ENCODE measurements at places on chromosomes 1 and 21.

DNA sequence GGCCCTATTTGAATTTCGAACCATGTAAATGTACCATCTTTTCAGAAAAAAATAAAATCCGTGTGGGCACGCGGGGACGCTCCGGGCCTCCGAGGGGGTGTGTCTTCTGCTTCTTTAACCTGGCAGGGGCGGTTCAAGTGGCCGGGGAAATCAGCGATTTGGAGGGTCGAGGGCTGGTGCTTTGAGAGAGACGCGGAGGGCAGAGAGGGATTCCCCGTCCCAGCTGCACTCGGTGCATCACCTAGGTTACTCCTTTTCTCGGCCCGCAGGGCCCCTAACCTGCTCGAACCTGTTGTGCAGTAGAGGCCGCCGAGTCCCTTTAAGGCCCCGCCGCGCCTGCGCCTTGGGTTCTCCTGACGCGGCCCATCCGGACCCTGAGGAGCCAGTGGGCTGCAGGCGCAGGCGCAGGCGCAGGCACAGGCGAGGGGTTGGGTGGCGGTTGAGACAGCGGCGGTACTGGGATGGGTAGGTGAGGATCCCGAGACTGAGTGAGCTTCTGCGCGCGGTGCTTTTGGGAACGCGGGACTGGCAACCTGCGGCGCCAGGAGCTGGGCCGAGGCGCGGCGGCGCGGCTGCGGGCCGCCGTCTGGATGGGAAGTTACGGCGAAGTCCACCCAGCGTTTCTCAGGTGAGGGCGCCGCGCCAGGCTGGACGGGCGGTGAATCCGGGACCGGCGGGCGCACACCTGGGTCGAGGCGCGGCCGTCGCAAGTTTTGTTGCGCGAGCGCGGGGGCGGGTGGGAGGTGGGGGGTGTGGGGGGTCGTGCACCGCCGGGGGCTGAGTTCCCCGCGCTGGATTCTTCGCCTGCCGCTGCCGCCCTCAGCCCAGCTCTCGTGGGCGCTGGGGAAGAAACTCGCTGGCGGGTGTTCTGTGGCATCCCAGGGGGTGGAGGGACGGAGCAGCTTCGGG lies at the start of gene NBPF3:
Gene NBPF3, plus strand, starts transcription at position 417 of the 909 bp plus-strand sequence. CDS start 4,950 bp downstream, outside the sequence.
- peak; percentile 69 for DNase-seq

DNA sequence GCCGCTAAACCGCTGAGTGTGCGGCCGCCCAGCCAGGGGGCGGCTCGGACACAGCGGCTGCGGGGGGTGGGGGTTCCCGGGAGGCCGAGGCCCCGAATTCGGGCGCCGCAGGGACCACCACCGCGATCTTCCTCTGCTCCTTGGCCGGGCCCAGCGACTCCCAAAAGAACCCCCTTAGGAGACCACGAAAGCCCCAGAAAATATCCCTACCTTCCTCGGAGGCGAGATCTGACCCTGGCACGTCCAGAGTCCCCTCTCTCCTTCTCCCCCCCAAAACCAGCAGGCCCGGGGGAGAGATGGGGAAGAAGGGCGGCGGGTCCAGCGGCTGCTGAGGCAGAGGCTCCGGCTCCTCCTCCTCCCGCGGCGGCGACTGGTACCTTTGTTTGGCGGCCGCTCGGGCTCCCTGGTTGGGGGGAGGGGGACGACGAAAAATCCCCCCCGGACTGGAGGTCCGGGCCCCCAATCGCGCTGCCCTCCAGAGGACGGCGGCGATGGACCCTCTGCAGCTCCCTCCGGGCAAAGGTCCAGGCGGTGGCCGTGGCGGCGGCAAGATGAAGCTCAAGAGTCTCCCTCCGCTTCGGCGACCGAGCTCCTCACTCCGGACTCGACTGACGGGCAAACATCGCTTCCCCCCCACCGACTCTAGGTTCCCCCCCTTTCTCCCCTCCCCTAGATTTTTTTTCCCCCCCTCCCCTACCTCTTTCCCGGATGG lies at the start of gene ARID4B:
Gene ARID4B, minus strand, starts transcription at position 621 of the 712 bp plus-strand sequence. CDS start 1,260 bp downstream, outside the sequence.
- no peak for DNase-seq

DNA sequence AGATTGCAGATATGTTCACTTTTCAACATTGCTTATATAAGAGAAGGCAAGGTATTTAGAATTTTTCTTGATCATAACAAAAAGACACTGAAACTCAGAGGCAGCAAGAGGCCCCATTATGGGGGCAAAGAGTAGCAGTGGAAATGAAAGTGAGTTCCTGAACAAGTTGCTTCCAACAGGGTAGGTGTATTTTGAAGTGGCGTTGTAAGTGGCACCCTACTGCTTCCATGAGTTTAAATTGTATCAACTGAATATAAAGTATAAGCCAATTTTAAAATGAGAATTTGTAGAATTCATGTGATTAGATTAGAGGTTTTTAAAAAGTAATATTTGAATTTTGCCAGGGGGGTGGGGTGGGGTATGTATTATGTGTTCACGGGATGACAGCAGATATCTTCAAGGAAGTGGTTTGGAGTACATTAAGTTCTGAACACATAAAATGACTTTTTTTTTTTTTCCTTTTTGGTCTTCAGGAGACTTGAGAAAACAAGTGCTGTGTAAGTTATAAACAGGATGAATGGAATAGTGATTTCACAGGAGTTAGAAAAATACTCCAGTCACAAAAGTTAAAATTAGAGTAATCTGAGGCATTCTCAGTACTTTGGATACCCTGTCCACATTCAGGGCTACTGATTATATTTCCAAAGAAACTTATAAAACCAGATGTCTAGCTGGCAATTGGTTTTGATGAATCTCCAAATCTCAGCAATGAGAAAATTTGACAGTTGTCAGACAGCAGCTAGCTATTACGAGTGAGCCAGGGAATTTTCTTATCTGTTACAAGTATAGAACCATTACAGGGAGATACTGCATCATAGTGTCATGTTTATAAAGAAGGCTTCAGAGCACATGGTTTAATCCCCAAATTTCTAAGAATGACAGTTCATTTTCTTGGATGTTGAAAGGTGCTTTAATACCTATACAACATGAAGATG lies 182.0 kb downstream of the ST6GALNAC3 start:
- DNase-seq: no peak

DNA sequence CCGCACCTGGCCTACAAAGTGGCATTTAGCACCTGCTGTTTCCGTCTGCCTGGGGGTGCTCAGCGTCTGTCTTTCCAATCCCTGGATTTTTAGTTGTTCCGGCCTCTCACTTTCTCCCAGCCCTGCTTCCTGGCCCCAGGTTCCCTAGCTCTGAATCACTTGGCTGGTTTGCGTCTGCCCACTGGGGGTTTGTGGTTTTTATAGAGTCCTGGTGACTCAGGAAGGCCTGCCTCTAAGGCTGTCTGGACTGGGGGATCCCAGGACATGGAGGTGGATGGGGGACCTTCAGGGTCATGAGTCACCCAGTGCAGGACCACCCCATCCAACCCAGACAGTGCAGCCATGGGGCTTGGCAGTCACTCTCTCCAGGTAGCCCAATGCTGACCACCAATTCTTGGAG lies 53.5 kb downstream of the MRPL37 start:
- DNase-seq: no peak

- DNase-seq: no peak
Observed at GRCh38 chr1:27136998-27137542, 17.9 kb downstream of the SLC9A1 start.

DNA sequence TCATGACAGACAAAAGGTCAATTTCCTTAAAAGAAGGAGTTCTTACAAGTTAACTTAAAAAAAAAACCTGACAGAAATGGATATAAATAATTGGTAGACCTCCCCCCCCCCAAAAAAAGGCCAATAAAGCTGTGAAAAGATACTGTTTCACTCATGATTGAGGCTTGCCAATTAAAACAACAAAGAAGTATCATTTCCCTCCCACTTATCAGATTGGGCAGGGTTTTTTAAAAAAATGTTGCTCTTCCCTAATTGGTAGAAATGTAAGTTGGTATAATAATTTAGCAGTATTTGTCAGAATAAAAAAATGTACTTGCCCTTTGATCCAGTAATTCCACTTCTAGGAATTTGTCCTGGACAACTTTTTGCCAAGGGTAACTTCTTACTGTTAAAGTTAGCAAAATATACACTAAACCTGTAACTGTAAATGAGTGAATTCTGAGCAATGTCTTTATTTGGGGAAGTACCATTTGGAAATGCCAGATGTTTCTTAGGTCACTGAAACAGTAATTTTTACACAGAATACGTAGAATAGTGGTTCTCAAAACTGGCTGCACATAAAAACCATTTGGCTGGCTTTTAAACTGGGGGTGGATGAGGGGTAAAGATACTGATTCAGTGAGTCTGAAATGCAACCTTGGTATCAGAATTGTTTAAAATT lies 17.5 kb downstream of the RNF2 start:
- DNase-seq: no peak

DNA sequence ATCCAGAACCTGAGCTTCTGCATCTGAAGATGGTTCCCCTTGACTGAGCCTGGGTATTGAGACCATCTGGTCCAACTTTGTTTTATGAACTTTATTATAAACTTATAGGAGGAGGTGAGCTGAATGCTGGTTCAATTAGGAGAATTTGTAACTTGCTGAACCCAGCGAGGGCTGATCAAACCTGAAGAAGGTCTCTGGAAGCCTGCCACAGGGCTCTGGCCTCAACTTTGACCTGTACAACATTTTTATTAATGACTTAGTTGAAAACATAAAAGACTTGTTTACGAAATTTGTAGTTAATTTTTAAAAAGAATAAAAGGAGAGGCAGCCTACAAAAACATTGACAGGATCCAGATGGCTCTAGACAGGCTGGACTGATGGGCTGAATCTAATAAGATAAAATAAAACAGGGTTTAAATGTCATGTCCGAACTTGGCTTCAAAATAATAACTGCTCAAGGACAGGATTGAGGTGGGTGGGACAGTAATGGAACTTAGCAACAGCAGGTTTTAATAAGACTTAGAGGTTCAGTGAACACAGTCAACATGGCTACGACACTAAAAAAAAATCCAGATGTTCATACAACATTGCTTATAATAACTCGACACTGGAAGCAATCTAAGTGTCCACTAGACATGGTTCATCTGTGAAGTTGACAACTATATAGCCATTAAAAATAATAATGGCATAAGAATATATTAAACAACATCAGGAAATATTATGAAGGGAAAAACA lies 53.4 kb upstream of the GJB5 start:
- no peak for DNase-seq

DNA sequence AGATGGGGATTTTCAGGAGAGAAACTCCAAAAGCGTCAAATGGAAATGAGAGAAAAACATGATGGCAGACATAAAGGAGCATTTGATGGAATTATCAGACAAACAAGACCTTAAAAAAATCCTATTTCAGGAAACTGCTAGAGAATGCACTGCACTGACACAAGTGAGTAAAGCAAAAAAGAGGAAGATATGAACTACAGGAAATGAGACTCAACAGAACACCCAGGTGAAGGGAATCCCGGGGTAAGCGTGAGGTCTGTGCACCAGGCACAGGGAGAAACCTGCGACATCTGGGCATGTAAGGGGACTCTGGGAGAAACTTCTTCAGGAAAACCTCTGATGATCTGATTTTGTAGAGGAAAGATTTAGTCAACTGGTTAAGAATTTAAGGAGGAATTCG lies 2.8 kb downstream of the TARBP1 start:
- DNase-seq: no peak

DNA sequence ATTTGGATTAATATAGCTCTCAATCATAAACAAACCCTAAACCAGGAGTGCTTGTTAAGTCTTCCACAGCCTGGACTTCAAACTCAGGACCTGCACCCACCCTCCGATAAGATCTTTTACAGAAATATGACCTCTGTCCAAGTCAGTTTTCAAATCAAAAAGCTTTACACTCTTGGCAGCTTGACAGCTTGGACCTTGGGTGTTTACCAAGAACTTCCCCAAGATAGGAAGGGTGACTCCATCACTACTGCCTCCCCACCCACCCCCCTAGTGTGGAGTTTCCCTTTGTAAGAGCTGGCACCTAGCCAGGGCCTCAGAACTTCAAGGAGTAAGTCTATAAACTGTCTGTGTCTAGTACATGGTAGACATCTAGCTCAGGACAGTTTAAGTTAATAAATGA lies 9.6 kb downstream of the BCAR3 start:
- DNase-seq: no peak

GRCh38 chr1:23528250-23528978 lies 2.6 kb downstream of the E2F2 start:
- peak; percentile 73 for DNase-seq

GRCh38 chr1:217389895-217390294 lies 241.0 kb downstream of the GPATCH2 start:
- DNase-seq: no peak

DNA sequence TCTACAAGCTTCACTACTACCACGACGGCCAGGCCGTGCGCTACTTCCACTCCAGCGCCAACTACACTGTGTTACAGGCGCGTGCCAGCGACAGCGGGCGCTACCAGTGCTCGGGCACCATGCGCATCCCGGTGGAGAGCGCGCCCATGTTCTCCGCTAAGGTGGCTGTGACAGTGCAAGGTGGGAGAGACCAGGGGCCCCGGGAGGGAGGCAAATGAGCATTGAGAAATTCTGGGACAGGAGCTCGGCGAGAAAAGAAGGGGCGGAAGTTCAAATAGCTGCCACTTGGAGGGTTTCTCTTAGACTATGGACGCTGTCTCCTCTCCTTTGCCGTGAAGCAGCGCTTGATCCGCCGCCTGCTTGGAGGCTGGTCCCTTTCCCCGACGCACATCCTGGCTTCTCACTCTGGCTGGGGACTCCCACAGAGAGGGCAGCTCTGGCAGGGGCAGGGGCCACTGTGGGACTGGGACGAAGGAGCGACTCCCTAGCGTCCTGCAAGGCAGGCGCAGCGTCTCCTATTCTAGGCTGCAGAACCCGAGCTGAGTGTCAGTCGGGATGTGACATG lies 4.6 kb downstream of the FCRLB start:
- DNase-seq: peak; percentile 30

DNA sequence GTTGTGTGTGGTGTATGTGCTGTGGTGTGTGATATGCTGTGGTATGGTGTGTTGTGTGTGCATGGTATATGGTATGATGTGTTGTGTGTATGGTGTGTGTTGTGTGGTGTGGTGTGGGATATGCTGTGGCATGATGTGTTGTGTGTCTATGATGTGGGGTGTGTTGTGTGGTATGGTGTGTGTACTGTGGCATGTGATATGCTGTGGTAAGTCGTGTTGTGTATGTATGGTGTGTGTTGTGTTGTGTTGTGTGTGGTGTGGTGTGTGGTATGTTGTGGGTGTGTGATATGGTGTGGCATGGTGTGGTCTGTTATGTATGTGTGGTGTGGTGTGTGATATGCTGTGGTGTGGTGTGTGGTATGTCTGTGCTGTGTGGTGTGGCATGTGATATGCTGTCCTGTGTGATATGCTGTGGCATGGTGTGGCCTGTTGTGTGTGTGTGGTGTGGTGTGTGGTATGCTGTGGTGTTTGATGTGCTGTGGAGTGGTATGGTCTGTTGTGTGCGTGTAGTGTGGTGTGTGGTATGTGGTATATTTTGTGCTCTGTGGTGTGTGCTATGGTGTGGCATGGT lies 318.0 kb downstream of the PTPRU start:
- DNase-seq: no peak

- DNase-seq: no peak
Observed at GRCh38 chr1:87132284-87132870, 196.3 kb upstream of the LMO4 start.

DNA sequence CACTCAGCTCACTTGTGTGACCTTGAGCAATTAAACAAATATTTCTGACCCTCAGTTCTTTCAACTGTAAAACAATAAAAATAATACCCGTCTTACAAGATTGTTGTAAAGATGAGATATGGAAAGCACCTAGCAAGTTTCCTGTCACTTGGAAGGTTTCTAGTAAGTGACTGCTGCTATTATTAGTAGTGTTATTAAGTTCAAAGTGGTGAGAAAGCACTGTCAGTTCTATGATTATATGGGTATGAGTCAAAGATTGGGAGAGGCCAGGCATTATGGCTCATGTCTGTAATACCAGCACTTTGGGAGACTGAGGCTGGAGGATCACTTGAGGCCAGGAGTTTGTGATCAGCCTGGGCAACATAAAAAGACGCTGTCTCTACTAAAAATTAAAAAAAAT lies 145.4 kb downstream of the C1orf21 start:
- DNase-seq: no peak
